ENCODE measurements at places on chromosomes 3 and 15. TPM values are rescaled to one million over a fixed set of nuclear protein-coding genes. Genes with fewer than 3 reads are reported as not detected.

PLCB2 gene
- total RNA-seq, result 211 TPM

CCNB2 gene
- total RNA-seq, result not detected

TMEM212 gene
- not detected for total RNA-seq

RGMA gene
- not detected for total RNA-seq

PRICKLE2 gene
- total RNA-seq, result not detected

GREM1 gene
- not detected for total RNA-seq

CTXN2 gene
- total RNA-seq, result not detected

GPR87 gene
- total RNA-seq, result not detected

KNL1 gene
- 1.2 TPM for total RNA-seq

All from CD4-positive, alpha-beta memory T cell (primary cell).